Testis (tissue), 5 donors: ENCODE measurements at places on chromosomes 6 and 20. TPM values are rescaled to one million over a fixed set of nuclear protein-coding genes. Genes with fewer than 3 reads are reported as not detected.

DNA sequence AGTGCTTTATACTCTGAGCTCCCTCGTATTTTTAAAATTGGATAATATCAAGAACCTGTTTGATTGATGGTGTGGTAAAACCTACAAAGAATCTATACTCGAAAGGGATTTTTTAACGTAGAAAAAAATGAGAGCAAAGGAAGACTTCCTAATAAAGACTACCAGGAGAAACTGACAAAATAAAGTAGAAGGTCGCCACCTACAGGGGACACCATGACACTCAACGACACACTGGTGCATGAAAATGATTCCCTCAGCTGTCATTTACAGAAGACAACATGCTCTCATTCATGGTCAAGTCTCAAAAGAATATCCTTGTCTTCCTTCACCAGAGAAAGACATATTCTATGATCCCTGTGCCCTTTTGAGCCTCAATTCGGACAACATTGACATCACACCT lies 10.1 kb upstream of the NHSL1 start:
- H3K27ac ChIP-seq, result no peak overlapping the region
- peak; percentile 75 for DNase-seq
- no peaks in the 10 kb centered on the region for H3K27me3 ChIP-seq
- no peak overlapping the region for H3K4me3 ChIP-seq
- H3K36me3 ChIP-seq, result no peaks in the 10 kb centered on the region

Gene LRRC73
- 20.1 TPM for total RNA-seq

DNA sequence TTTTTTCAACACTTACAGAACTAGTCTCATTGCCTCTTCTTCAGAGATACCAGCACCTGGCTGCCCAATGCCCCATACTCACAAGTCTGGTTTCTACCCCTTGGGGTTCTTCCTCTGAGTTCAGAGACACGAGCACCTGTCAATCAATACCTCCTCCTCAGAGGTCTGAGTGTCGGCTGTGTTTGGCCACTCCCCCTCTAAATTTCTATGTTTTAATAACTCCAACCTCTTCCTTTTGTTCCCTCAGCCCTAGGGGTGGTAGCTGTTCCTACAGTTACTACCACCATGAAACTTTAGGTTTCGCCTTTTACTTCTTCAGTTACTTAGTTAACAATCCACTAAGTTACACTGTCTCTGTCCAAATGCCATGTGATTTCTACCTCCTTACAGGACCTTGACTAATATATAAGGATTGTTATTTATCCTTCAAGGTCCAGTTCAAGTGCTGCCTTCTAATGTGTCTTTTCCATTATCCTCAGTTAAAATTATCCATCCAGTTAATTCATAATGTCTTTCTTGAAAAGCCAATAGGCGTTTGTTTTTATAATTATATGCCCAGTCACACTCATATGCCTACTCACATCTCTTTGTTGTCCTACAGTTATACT lies 14.6 kb upstream of the PHF20 start:
- H3K27ac ChIP-seq, result no peak overlapping the region
- H3K36me3 ChIP-seq, result no peaks in the 10 kb centered on the region
- no peak for DNase-seq
- no peaks in the 10 kb centered on the region for H3K4me1 ChIP-seq

DNA sequence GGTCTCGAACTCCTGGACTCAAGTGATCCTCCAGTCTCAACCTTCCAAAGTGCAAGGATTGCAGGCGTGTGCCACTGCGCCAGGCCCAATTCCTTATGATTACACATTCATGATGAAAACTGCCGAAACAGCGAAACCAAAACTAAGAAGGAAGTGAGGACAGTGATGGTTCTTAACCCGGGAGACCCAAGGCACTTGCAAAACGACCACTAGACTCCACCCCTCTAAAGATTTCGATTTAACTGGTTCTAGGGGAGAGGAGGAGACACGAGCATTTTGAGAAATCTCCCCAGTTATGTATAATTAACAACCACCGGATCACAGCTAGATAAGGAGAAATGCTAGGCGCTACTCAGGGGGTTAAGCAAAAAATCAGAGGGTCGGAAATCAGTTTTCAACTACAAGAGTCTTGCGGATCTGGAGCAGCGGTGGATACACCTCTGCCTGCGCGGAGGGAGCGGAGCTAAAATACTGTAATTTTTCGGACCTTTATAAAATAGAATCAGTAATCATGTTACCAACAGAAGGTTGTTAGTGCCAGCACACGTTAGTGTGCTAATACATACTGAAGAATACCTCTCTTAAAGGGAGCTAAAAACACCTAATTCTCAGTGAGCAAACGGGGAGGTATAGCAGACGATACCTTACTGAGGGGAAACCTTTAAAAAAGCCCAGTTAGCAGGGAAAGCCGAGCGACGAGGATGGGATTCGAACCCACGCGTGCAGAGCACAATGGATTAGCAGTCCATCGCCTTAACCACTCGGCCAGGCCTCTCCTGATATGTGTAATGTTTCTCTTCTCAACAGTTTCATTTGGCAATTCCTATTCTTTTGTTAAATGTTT lies 60.0 kb upstream of the BTN3A2 start:
- DNase-seq, result peak; percentile 65
- no peaks in the 10 kb centered on the region for H3K27me3 ChIP-seq
- H3K4me3 ChIP-seq, result peak overlapping the region; percentile 50
- no peaks in the 10 kb centered on the region for H3K36me3 ChIP-seq
- H3K4me1 ChIP-seq, result no peaks in the 10 kb centered on the region

Gene CLPSL2
- not detected for total RNA-seq

Gene STK4
- total RNA-seq, result 42.7 TPM

Gene NR2E1
- total RNA-seq, result 0.39 TPM

- no peaks in the 10 kb centered on the region for H3K27me3 ChIP-seq
- H3K4me1 ChIP-seq, result peaks cover 3% of the 10 kb centered on the region
- no peak for DNase-seq
- no peak overlapping the region for H3K27ac ChIP-seq
- H3K36me3 ChIP-seq, result no peaks in the 10 kb centered on the region
- H3K4me3 ChIP-seq, result no peak overlapping the region
Measured at GRCh38 chr20:46342451-46343347, 34.4 kb upstream of the CDH22 start.

- H3K27ac ChIP-seq, result no peak overlapping the region
- DNase-seq, result no peak
- H3K4me1 ChIP-seq, result no peaks in the 10 kb centered on the region
- H3K36me3 ChIP-seq, result no peaks in the 10 kb centered on the region
- H3K4me3 ChIP-seq, result no peak overlapping the region
- no peaks in the 10 kb centered on the region for H3K27me3 ChIP-seq
Measured at GRCh38 chr6:122631571-122632249, 21.5 kb downstream of the PKIB start.

Gene DEFB123
- total RNA-seq, result 654 TPM

DNA sequence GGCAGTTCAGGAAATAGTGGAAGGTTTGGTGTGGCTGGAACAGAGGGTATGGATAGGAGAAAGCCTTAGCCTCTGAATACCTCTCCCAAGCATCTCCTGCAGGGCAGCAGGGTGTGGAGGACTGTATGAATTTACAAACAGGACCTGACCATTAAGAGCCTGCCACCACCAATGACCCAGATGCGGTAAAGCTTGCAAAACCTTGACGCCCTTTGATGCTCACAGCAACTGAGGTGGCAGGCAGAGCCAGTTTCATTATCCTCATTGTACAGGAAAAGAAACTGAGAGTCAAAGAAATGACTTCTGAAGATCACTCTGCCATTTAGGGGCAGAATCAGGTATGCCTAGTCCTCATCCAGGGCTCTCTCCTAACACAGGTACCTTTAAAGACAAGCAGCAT lies 2.4 kb downstream of the HM13 start:
- no peaks in the 10 kb centered on the region for H3K36me3 ChIP-seq
- no peak for DNase-seq
- peaks cover 27% of the 10 kb centered on the region for H3K4me1 ChIP-seq
- no peak overlapping the region for H3K27ac ChIP-seq
- no peaks in the 10 kb centered on the region for H3K27me3 ChIP-seq
- H3K4me3 ChIP-seq, result no peak overlapping the region

DNA sequence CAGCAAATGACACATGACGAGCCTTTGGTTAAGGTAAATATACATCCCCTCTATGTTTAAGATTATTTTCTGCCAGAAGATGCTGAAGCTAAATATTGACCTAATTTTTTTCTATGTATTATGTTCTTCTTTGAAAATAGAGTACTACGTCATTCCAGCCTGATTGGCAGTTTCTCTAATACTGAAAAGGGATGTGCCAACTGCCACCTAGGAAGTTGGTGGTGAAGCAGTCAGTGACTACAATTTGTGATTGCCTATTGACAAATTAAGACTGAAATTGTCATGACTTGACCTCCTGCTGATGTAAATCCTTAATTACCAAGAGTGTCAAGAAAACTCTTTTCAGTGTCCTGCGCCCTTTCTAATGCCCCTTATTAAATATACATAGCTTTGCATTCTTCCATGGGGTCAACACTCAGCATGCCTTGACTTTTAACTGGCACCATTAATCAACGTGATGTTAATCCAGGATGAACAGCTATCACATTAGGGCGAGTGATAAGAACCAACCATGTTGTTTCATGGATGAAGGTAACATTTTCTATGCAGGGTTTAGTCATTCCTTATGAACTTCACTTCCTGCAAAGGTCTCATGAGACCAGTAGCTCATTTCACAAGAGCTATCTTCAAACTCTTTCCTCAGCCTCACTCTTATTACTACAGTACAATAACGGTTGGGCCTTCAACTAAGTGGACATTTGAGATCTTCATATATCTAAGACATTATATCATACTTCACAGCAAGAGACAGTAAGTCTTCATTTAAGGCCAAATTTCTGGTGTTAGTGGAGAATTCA lies 22.5 kb upstream of the SGK1 start:
- H3K36me3 ChIP-seq, result no peaks in the 10 kb centered on the region
- H3K27me3 ChIP-seq, result no peaks in the 10 kb centered on the region
- H3K4me1 ChIP-seq, result no peaks in the 10 kb centered on the region

Gene ULBP3
- total RNA-seq, result 48.3 TPM

GRCh38 chr6:133359760-133360159 lies 118.6 kb downstream of the EYA4 start:
- no peaks in the 10 kb centered on the region for H3K36me3 ChIP-seq
- no peaks in the 10 kb centered on the region for H3K27me3 ChIP-seq
- H3K4me3 ChIP-seq, result no peak overlapping the region

Gene FUCA2
- total RNA-seq, result 29.4 TPM

GRCh38 chr20:23061734-23062561 lies 12.5 kb upstream of the THBD start:
- H3K4me1 ChIP-seq, result peaks cover 24% of the 10 kb centered on the region
- DNase-seq, result peak; percentile 67
- H3K36me3 ChIP-seq, result no peaks in the 10 kb centered on the region
- H3K27ac ChIP-seq, result peak overlapping the region; percentile 20
- no peak overlapping the region for H3K4me3 ChIP-seq

GRCh38 chr6:53439556-53439955 lies 90.8 kb upstream of the ELOVL5 start:
- no peaks in the 10 kb centered on the region for H3K27me3 ChIP-seq
- DNase-seq, result peak; percentile 20
- H3K27ac ChIP-seq, result peak overlapping the region; percentile 66
- peaks cover 26% of the 10 kb centered on the region for H3K4me1 ChIP-seq
- H3K4me3 ChIP-seq, result no peak overlapping the region

Gene CD83
- 5.6 TPM for total RNA-seq

Gene GMPR
- total RNA-seq, result 164 TPM

- no peak overlapping the region for H3K27ac ChIP-seq
- H3K27me3 ChIP-seq, result no peaks in the 10 kb centered on the region
- H3K4me1 ChIP-seq, result no peaks in the 10 kb centered on the region
- no peak for DNase-seq
Measured at GRCh38 chr6:7777074-7777473, 51.2 kb downstream of the BMP6 start.

Gene EDN3
- 5.2 TPM for total RNA-seq

DNA sequence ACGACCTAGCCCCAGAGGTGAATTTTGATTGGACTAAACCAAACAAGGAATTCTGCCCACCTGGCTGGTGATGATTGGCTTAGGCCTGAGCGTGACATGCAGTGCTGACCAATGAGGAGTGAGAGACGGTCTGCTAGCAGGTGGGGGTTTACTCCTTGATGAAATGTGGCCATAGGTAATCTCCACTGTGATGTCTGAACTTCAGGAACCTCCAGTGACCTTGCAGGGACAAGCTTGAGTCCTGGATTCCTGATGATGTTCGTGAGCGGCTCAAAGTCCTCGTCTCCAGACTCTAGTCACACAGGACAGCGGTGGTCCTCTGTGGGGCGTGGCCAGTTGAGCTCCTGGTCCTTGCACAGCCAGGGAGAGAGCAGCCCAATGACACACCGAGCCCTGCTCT lies 8.4 kb downstream of the VSX1 start:
- no peaks in the 10 kb centered on the region for H3K27me3 ChIP-seq
- H3K27ac ChIP-seq, result no peak overlapping the region
- H3K4me3 ChIP-seq, result no peak overlapping the region
- peak; percentile 64 for DNase-seq
- no peaks in the 10 kb centered on the region for H3K4me1 ChIP-seq
- H3K36me3 ChIP-seq, result no peaks in the 10 kb centered on the region

DNA sequence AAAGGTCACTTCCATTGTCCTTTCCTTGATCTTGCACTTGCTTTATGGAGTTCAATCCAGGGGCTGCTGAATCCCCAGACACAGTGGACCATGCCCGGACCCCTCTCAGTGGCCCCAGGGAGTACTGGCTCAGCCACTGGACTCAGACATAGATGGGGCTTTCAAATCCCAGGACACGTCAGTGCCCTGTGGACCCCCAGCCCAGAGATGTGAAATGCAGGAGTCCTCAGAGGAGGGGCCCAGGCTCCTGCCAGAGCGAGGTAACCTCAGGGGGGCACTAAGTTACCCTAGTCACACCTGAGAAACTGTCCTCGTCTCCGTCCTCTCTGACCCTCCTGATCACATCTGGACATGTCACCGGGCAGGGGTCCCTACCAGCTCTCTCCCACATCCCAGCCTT lies 18.7 kb upstream of the APMAP start:
- DNase-seq, result no peak
- H3K4me1 ChIP-seq, result no peaks in the 10 kb centered on the region
- H3K27me3 ChIP-seq, result no peaks in the 10 kb centered on the region
- no peak overlapping the region for H3K27ac ChIP-seq
- no peaks in the 10 kb centered on the region for H3K36me3 ChIP-seq
